ENCODE measurements at places on chromosomes 12 and 14.
A peak's percentile ranks its signal among the peaks of the same experiment; 100 is the strongest.

DNA sequence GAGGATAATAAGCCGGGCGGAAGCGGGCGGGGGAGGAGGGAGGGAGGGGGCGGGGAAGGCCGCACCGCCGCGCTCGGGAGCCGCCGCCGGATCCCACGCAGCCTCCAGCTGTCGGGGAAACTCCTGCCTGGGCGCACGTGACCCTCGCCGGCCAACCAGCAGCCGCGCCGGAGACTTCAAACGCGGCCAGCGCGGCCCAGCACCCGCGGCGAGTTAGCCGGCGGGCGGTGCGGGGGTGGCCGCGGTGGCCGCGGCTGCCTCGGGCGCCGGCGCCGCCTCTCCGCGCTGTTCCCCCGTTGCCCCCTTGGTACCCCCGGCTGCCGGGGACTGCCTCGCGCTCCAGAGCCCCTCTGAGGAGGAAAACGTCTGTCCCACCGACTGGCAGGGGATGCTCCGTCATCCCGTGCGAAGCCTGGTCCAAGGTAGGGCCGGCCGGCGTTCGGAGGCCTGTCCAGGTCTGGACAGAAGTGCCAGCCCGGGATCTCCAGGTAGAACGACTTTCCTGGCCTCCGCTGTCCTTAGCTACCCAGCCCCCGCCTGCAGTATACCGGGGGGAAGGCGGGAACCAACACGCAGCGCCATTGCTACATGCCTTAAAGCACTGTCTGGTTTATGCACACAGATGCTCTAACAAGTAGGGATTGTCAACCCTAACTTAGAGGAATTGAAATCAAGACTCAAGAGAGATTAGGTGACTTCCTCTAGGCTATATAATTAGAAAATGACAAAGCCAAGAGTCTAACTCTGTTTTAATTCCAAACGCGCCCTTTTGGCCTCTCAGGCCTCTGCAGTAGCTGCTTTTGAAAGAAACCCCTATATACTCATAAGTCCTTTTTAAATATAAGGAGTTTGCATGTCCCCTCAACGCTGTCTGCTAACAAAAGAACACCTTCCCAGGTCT lies at the start of gene YAF2:
Gene YAF2 (minus strand): TSS at position 9 of the 901 bp plus-strand sequence. CDS start 68 bp downstream, outside the sequence.
- DNase-seq = peak; percentile 80

GRCh38 chr12:22333713-22334409 lies 646 bp downstream of the ST8SIA1 start:
- no peak for DNase-seq

GRCh38 chr12:130266751-130267150 lies 70.9 kb upstream of the PIWIL1 start:
- no peak for DNase-seq

DNA sequence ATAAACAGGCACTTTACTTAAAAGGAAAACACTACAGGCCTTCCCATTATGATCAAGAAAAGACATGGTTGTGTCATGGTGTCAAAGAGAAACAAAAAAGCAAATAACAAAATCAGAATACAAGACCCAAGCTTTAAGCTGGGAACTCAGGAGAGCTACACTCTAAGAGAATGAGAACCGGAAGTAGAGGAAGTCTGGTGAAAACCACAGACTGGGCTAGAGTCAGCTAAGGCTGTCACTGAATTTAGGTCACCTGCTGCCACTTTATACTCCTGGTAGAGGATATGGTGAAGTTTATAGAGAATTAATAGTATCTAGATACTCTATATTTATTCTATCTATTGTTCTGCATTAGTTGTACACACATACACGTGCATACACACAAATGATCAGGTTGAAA lies 971.7 kb downstream of the FLRT2 start:
- DNase-seq = no peak

GRCh38 chr12:108236366-108236765 lies 102.7 kb downstream of the CMKLR1 start:
- no peak for DNase-seq

- DNase-seq = no peak
Measured at GRCh38 chr14:94129758-94130414, 482 bp upstream of the IFI27L2 start.

DNA sequence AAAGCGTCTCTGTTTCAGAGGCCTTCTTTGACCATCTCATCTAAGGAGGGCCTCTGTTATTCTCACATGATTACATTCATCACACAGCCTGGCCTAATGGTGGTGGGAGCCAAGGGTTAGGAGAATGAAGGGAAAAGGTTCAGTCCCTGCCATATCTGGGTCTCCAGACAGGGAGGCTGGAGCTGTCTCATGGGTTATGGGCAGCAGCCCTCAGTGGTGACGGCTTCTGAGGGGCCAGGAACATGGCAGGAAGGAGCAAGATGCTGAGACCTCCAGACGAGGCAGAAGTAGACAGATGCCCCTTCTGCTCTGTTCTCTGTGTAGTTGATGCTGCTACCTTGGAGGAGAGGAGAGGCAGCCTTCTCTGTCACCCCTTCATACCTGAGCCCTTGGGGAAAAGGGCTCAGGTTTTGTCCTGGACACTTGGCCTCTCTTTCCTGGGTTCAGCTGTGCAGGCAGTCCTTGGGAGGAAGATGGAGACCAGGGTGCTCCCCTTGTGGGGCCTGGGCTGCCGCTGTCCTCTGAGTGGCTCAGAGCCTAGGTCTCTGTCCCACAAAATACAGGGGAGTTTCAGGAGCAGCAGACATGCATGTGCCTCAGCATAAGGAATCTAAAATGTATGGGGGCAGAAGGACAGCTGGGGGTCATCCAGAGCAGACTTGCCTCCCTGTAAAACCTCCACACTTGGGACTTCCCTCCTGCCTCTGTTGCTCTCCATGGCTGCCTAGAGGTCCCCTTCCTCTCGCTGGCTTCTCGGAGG lies 3.6 kb downstream of the IFI27L2 start:
- DNase-seq = no peak

GRCh38 chr14:91573528-91573893 lies 63.4 kb upstream of the PPP4R3A start:
- no peak for DNase-seq

GRCh38 chr14:61519106-61519505 lies 176.2 kb upstream of the HIF1A start:
- no peak for DNase-seq

Measured in HFFc6 (cell line).